LNCaP clone FGC (cell line): ENCODE measurements at places on chromosomes 6 and 20.

DNA sequence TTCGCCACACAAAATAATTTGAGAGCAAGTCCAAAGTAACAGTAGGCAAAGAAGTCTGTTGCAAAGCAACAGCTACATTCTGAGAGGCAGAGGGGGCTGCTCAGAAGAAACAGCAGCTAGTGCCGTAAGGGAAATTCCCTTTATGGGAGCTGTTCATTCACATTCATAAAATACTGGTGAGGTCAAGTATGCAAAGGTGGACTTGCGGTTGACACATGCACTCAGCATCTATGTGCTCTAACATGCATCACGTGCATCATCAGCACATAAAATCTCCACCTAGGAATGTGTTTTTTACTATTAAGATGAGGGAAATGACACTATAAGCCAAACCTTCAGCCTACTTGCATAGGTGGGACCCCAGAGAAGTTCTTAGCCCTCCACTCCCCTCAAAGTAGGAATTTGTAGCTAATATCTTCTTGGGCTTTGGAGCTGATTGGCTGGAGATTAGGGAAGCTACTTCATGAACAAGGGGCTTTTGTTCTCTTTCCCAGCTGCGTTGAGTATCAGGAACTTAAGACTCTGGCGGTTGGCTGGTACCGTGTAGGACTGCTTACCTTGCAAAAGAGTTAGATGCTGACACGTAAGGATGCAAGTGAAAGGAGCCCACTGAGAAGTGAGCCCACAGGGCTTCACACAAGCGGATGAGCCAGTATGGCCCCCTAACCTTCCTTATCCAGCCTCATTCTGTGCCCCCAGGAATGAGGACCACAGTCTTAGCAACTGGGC is 12.4 kb downstream of the CST3 start:
- no peak for DNase-seq

DNA sequence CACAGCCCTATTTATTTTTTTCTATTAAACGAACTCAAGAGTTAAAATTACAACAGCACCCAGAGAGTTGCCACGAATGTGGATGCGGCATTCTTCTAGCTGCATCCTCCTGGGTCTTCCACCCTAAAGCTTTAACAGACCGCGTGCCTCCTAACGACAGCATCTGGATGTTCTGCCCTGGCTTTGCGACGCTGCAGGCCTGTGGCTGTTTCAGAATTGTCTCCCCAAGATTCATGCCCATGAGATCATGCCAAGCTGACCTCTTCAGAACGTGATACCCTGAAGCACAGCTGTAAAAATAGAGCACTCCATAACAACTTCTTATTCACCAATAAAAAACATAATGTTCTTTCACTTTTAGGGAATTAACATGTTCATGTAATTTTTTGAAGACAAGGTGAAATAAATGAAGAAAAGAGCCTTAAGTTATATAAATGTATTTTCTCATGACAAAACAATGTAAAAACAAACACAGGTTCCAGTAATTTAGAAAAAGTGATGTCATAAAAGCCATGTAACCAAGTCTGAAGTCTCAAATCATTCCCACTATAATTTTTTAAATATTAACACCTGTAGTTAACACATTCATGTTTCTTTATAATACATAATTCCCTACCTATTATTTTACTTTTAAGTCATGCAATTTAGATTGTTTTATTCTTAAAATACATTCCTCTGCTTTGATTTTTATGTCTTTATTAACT is 26.5 kb downstream of the HIVEP2 start:
- DNase-seq = no peak

GRCh38 chr6:110938171-110938570 is 20.3 kb upstream of the GTF3C6 start:
- no peak for DNase-seq

- DNase-seq = no peak
These were observed 10.8 kb upstream of the SMIM29 start for GRCh38 chr6:34259529-34260069.

GRCh38 chr6:1395506-1395905 is 6.1 kb downstream of the FOXF2 start:
- DNase-seq = no peak
